Stimulated activated CD4-positive, alpha-beta T cell treated with anti-CD3 and anti-CD28 coated beads, Interleukin-1b, Interleukin-23, amount 100 ng/mL, for 1 hour (primary cell): ENCODE measurements at places on chromosomes 1 and 21.

DNA sequence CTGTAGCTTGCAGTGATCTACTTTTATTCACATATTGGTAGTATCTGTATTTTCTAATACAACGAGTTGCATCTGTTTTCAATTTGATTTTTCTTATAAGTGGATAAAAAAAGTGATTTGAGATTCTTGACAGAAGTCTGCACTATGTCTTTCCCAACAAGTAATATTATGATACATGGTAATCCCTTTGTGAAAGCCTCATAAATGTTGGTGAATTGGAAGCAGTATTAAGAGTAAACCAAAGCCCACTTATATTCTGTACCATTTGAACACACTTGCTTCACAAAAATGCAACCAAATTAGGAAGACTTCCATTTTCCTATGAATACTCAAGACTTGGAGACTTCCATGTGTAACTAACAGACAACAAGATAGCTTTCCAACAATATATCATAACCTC is 172.0 kb downstream of the HMCN1 start:
- DNase-seq: no peak

DNA sequence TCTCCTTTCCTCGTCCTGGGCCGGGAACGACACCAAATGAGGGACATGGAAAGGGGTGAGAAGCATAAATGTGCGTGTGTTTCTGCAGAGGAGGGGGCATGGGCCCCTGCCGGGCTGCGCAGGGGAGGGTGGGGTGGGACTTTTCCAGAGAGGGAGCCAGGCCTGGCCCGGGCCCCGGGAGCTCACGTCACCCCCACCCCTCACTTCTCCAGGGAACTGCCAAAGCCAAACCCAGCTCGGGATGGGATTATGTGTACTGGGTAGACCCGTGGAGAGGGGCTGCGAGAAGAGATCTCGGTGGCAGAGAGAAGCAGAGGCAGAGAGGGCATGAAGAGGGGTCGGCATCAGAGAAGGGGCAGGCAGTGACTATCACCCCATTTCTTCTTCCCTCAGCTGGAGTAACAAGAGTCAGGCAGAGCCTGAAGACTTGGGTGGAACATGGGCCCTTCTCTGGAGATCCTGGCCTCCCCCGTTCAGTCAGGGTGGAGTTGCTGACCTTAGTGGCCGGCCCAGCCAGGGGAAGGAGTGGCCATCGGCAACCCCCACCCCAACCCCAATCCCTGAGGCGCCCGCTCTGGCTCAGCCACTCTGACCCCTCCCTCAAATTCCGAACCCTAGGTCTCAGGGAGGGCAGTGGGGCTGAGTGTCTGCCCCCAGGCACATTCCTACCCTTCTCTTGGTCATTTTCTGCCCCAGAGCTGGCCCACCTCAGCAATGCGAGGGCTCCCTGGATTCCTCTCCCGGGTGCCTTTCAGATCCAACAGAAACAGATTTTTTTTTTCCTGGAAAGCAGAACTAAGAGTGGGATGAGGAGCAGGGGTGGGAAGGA is 1.2 kb downstream of the ADAMTSL4 start:
- no peak for DNase-seq

DNA sequence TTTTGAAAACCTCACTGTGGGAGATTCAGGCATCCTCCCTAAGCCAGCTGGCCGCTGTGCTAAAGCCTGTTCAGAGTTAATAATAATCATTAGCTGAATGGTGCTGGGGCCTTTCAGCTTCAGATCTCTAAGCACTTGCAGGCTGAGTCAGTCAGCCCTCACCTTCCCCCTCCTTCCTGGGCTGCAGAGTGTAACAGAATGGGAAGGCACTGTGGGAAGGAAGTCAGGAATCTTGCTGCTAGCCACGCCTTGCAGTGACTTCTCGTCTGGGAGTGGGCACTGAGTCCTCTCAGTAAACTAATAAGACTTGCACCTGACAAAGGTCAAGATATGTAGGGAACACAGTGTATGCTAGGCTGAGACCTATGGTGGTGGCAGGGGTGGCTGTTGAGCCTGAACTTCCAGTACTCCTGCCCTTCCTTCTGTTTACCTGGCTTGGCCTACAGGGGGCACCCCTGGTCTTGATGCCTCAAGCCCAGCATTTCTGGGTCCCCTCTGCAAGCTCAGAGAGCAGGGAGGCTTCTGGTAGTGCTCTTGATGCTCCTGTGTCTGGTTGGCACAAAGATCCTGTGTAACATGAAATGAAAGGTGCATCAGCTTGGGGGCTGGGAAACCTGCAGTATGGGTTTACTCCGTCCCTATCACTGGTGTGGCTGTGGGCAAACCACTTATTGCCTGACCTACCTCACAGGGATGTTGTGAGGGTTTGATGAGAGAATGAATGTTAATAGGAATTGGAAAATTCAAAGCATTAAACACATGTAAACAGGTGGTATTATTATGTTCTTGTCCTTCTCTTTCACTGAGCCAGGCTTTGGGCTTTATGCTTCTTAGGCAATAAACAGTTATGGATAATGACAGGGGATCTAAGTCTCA is 6.0 kb downstream of the CYB561D1 start:
- no peak for DNase-seq

DNA sequence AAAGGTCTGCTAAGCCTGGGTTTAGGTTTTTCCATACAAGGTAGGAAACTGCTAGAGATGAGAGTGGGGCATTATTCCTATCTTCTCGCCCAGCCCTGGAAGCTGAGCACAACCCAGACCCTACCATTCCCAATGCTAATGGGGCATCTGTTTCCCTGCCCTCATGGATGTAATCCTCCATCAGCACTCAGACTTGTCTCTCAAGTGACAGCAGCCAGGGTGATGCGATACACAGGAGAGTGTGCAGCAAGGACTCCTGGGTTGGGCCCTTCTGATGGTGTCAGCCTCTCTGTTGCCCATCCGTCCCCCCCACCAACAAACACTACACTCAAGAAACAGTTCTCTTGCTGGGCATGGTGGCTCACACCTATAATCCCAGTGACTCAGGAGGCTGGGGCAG is 5.9 kb upstream of the INPP5B start:
- no peak for DNase-seq
